CD14-positive monocyte (primary cell): ENCODE measurements at places on chromosomes 1 and 21. TPM values are rescaled to one million over a fixed set of nuclear protein-coding genes. Genes with fewer than 3 reads are reported as not detected.

- no peaks in the 10 kb centered on the region for H3K27me3 ChIP-seq
- H3K27ac ChIP-seq, result no peak overlapping the region
- no peak overlapping the region for H3K4me3 ChIP-seq
- DNase-seq, result no peak
- H3K4me1 ChIP-seq, result no peaks in the 10 kb centered on the region
Observed at GRCh38 chr1:92274939-92275338, 23.8 kb downstream of the GLMN start.

DNA sequence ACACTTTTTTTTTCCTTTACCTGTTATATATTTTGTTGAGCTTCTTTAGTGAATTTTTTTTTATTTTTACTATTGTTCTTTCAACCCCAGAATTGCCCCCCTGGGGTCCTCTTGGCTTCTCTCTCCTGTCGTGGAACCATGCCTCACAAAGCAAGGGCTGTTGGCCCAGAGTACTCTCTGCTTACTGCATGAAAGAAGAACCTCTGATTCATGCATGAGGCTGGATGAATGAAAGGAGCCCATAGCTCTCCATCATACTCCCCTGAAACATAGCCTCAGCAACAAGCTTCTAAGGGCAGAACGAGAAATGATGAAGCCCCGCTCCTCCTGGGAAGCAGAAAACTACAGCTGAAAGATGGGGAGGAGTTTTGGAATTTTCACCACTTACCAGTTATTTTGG, 1441.0 kb downstream of the BRINP3 start:
- DNase-seq, result no peak
- H3K4me1 ChIP-seq, result no peaks in the 10 kb centered on the region
- H3K27me3 ChIP-seq, result no peaks in the 10 kb centered on the region
- no peak overlapping the region for H3K27ac ChIP-seq
- no peak overlapping the region for H3K4me3 ChIP-seq

GRCh38 chr1:22540337-22540736, 23.0 kb upstream of the EPHA8 start:
- H3K27ac ChIP-seq, result no peak overlapping the region
- H3K4me1 ChIP-seq, result no peaks in the 10 kb centered on the region
- H3K4me3 ChIP-seq, result no peak overlapping the region

GRCh38 chr1:216926720-216927510, 203.7 kb upstream of the ESRRG start:
- H3K4me3 ChIP-seq, result no peak overlapping the region
- H3K27ac ChIP-seq, result no peak overlapping the region
- DNase-seq, result no peak
- H3K4me1 ChIP-seq, result no peaks in the 10 kb centered on the region

GRCh38 chr1:157775101-157775870, 1.6 kb downstream of the FCRL2 start:
- no peak for DNase-seq
- peaks cover 9% of the 10 kb centered on the region for H3K27me3 ChIP-seq
- H3K36me3 ChIP-seq, result no peaks in the 10 kb centered on the region
- H3K4me3 ChIP-seq, result no peak overlapping the region
- peaks cover 10% of the 10 kb centered on the region for H3K4me1 ChIP-seq

GRCh38 chr1:48196237-48196636, 26.3 kb upstream of the SLC5A9 start:
- H3K27me3 ChIP-seq, result no peaks in the 10 kb centered on the region
- H3K27ac ChIP-seq, result no peak overlapping the region
- H3K4me3 ChIP-seq, result no peak overlapping the region
- no peaks in the 10 kb centered on the region for H3K36me3 ChIP-seq

GRCh38 chr1:28102189-28102588, 13.8 kb upstream of the EYA3 start:
- H3K4me1 ChIP-seq, result peaks cover 9% of the 10 kb centered on the region
- DNase-seq, result no peak
- no peak overlapping the region for H3K27ac ChIP-seq
- no peaks in the 10 kb centered on the region for H3K36me3 ChIP-seq
- H3K27me3 ChIP-seq, result no peaks in the 10 kb centered on the region
- H3K4me3 ChIP-seq, result no peak overlapping the region

- peaks cover 17% of the 10 kb centered on the region for H3K4me1 ChIP-seq
- no peak overlapping the region for H3K4me3 ChIP-seq
- H3K27me3 ChIP-seq, result no peaks in the 10 kb centered on the region
- no peaks in the 10 kb centered on the region for H3K36me3 ChIP-seq
- H3K27ac ChIP-seq, result no peak overlapping the region
Observed at GRCh38 chr1:24861821-24862727, 68.0 kb downstream of the RUNX3 start.

- H3K4me1 ChIP-seq, result no peaks in the 10 kb centered on the region
- peaks cover 80% of the 10 kb centered on the region for H3K36me3 ChIP-seq
- no peak overlapping the region for H3K4me3 ChIP-seq
- no peak for DNase-seq
- H3K27ac ChIP-seq, result no peak overlapping the region
Observed at GRCh38 chr1:229325401-229325800, 17.4 kb downstream of the CCSAP start.

DNA sequence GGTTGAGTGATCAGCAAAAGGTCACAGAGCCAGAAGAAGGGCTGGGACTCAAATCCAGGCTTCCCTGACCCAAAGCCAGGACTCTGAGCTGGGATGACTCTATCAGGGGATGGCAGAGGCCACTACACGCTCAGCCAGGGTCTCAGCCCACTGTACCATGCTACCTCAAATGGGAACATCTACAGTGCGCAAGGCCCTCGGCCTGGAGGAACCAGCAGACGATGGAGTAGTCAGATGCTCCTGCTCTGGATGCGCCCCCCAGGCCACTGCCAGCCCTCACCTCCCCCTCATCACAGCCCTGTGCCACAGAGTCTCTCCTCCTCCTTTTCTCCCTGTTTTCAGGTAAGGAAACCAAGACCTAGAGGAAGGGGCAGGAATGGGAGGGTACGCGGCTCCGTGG, 39.0 kb downstream of the GLIS1 start:
- H3K36me3 ChIP-seq, result no peaks in the 10 kb centered on the region
- DNase-seq, result no peak
- no peak overlapping the region for H3K4me3 ChIP-seq
- H3K27me3 ChIP-seq, result no peaks in the 10 kb centered on the region
- H3K4me1 ChIP-seq, result no peaks in the 10 kb centered on the region
- H3K27ac ChIP-seq, result no peak overlapping the region

DNA sequence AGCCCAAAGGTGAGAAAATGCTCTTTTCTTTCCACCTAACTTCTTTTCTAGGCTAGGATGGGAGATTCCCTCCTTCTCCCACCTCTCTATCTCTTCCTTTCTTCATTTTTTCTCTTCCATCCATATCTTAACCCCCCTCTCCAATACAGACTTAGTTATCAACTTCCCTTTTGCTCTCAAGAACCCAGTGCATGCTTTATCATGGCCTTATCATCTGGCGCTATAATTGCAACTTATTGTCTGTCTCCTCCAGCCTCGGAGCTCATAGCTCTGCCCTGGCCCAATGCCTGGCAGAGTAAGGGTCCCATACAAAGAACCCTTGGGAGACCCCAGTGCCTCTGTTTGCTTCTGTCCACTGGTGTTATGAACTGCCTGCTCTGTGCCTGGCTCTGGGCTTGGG, 71.0 kb upstream of the NFASC start:
- no peak overlapping the region for H3K27ac ChIP-seq
- no peak overlapping the region for H3K4me3 ChIP-seq
- no peaks in the 10 kb centered on the region for H3K36me3 ChIP-seq
- DNase-seq, result no peak

DNA sequence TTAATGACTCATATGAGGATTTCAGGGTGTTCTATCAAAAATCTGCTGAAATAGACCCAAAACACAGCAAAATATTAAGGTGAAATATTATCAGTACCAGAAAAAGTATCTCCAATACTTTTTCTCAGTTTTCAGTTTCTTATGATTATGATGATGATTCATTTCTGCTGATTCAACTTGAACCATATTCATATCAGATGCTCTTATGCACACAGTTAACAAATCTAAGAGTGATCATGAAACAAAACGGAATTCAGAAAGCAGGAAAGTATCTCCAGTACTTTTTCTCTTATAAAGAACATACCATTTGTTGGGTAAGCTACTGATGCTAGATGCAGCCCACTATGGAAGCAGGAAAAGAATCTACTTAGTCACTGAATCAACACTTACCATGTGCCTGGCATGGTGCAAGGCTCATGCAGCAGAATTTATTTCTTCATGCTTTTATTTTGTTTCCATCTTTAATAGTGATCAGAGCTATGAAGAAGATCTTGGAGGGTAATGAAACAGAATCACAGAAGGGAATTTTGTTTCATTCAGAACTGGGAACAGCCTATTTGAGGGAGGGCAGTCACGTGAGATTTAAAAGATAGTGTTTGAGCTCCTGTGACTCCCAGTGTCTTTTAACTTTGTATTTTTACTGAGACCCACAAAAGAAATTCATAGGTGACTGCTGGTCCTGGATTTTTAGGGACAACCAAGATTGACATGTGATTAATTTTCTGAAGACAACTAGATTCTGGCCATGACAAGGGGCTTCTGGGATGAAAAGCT, 480.6 kb downstream of the SETD4 start:
- H3K36me3 ChIP-seq, result no peaks in the 10 kb centered on the region
- no peak for DNase-seq
- no peaks in the 10 kb centered on the region for H3K4me1 ChIP-seq
- H3K27ac ChIP-seq, result no peak overlapping the region
- no peak overlapping the region for H3K4me3 ChIP-seq

DNA sequence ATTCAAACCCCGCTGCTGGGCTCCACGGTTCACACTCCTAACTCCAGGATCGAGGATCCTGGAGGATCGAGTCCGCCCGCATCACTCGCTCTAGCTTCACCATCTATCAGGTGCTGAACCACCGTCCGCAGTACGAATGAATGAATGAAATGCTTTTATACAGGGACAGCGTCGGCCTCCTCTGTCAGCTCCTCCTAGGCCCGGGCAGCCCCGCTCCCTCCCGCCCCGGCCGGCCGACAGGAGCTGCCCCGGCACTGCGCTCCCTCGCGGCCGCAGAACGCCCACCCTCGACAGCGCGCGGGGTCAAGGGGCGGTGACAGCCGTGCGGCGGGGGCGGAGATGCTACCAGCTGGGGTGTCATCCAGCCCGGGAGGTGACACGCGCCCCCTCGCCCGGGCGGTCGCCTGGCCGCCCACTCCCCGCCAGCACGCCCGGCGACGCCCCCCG, 520 bp downstream of the ZBTB17 start:
- peaks cover 17% of the 10 kb centered on the region for H3K36me3 ChIP-seq
- DNase-seq, result peak; percentile 10
- peak overlapping the region; percentile 80 for H3K27ac ChIP-seq
- peaks cover 11% of the 10 kb centered on the region for H3K4me1 ChIP-seq
- no peaks in the 10 kb centered on the region for H3K27me3 ChIP-seq

- no peak overlapping the region for H3K27ac ChIP-seq
- H3K36me3 ChIP-seq, result no peaks in the 10 kb centered on the region
- H3K27me3 ChIP-seq, result no peaks in the 10 kb centered on the region
Observed at GRCh38 chr1:93668951-93669350, 12.7 kb downstream of the BCAR3 start.

GRCh38 chr1:38680801-38681510, 178.6 kb downstream of the RRAGC start:
- no peak overlapping the region for H3K27ac ChIP-seq
- no peak for DNase-seq

GRCh38 chr1:22733643-22734042, 23.0 kb downstream of the EPHB2 start:
- no peak overlapping the region for H3K4me3 ChIP-seq
- DNase-seq, result no peak
- no peaks in the 10 kb centered on the region for H3K27me3 ChIP-seq
- H3K36me3 ChIP-seq, result no peaks in the 10 kb centered on the region

GRCh38 chr1:153533689-153534201, 2.0 kb downstream of the S100A6 start:
- peaks cover 53% of the 10 kb centered on the region for H3K4me1 ChIP-seq
- no peaks in the 10 kb centered on the region for H3K27me3 ChIP-seq
- peak; percentile 91 for DNase-seq
- peaks cover 6% of the 10 kb centered on the region for H3K36me3 ChIP-seq
- H3K4me3 ChIP-seq, result peak overlapping the region; percentile 84

GRCh38 chr1:29876441-29876840, 640.1 kb downstream of the PTPRU start:
- no peak overlapping the region for H3K27ac ChIP-seq
- H3K36me3 ChIP-seq, result no peaks in the 10 kb centered on the region
- no peak for DNase-seq
- no peaks in the 10 kb centered on the region for H3K27me3 ChIP-seq
- H3K4me3 ChIP-seq, result no peak overlapping the region

GRCh38 chr1:7670334-7671145, 100.6 kb upstream of the VAMP3 start:
- H3K27ac ChIP-seq, result no peak overlapping the region
- no peak overlapping the region for H3K4me3 ChIP-seq
- DNase-seq, result no peak
- no peaks in the 10 kb centered on the region for H3K4me1 ChIP-seq
- peaks cover 4% of the 10 kb centered on the region for H3K27me3 ChIP-seq

GRCh38 chr1:200780545-200781369, 42.1 kb downstream of the CAMSAP2 start:
- no peak overlapping the region for H3K27ac ChIP-seq
- DNase-seq, result no peak
- no peaks in the 10 kb centered on the region for H3K27me3 ChIP-seq
- no peak overlapping the region for H3K4me3 ChIP-seq

DNA sequence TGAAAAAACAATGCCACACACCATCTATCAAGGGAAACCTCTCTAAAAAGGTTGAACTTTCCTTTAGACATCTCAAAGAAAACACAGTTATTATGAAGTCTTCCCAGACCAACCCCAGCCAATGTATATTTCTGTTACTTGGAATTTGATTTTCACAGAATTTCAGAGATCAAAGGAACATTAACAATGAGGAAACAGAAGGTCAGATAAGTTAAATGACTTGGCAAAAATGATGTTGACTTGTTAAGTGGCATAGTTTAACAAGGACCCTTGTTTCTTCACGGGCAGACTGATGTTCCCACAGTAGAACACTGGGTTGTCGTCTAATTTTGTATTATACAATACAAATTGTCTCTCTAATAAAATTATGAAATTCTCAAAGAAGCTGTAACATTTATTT, 29.0 kb downstream of the NME7 start:
- no peak for DNase-seq
- no peaks in the 10 kb centered on the region for H3K27me3 ChIP-seq
- H3K27ac ChIP-seq, result no peak overlapping the region
- H3K4me3 ChIP-seq, result no peak overlapping the region

ERG gene
- polyA plus RNA-seq, result 0.22 TPM

RASSF5 gene
- polyA plus RNA-seq, result 127 TPM

LCE3D gene
- polyA plus RNA-seq, result not detected

GABRD gene
- not detected for polyA plus RNA-seq

GLIS1 gene
- polyA plus RNA-seq, result not detected in 2 replicates

KCNK1 gene
- not detected for polyA plus RNA-seq

HES2 gene
- polyA plus RNA-seq, result not detected

HDGF gene
- polyA plus RNA-seq, result 49.9 TPM
